Central memory CD8-positive, alpha-beta T cell (primary cell): ENCODE measurements at places on chromosomes 4 and X.

DNA sequence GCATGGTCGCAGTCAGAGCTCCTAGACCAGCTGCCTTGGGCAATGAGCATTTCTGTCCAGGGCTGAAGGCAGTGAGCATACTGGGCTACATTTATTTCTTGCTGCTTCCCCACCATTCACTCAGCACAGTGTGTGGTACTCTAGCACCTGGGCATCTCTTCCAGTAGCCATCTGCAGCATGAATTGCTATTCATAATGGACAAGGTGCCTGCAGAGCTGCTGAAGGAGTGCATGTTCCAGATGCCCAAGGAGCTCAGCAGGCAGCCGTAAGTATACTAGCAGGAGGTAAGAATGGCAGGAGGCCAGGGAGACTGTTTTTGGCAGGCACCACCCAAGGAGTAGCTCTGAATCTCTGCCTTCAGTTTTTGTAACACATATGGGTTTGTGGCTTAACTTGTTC, 110.4 kb upstream of the RXFP1 start:
- peaks cover 2% of the 10 kb centered on the region for H3K36me3 ChIP-seq
- no peak overlapping the region for H3K4me3 ChIP-seq
- no peaks in the 10 kb centered on the region for H3K4me1 ChIP-seq
- no peak for DNase-seq
- H3K27ac ChIP-seq, result no peak overlapping the region

GRCh38 chrX:70960730-70961129, 29.8 kb upstream of the SLC7A3 start:
- no peaks in the 10 kb centered on the region for H3K36me3 ChIP-seq
- H3K4me1 ChIP-seq, result no peaks in the 10 kb centered on the region
- no peak overlapping the region for H3K4me3 ChIP-seq
- DNase-seq, result no peak
- no peak overlapping the region for H3K27ac ChIP-seq

DNA sequence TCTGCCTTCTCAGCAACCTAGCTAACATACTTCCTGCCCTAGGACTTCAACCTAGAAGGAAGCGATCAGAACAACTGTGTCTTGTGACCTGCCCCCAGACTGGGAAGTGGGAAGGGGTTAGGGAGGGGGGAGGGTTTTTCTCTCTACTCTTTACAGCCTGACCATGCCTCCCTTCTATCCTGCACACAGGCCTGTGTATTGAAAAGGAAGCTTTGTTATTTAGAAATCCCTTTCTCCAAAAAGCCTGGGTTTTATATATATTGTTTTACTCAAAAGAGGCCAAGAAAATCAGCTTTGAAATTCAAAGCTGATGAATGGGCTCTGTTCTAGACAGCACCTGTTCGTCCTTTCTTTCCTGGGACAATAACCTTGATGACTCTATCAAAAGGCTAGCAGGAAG, 35.2 kb upstream of the SMS start:
- no peak overlapping the region for H3K27ac ChIP-seq
- no peaks in the 10 kb centered on the region for H3K36me3 ChIP-seq
- H3K27me3 ChIP-seq, result no peaks in the 10 kb centered on the region
- no peak overlapping the region for H3K4me3 ChIP-seq

GRCh38 chrX:110678591-110678990, 117.0 kb downstream of the CHRDL1 start:
- no peaks in the 10 kb centered on the region for H3K4me1 ChIP-seq
- DNase-seq, result no peak
- H3K4me3 ChIP-seq, result no peak overlapping the region
- no peak overlapping the region for H3K27ac ChIP-seq

DNA sequence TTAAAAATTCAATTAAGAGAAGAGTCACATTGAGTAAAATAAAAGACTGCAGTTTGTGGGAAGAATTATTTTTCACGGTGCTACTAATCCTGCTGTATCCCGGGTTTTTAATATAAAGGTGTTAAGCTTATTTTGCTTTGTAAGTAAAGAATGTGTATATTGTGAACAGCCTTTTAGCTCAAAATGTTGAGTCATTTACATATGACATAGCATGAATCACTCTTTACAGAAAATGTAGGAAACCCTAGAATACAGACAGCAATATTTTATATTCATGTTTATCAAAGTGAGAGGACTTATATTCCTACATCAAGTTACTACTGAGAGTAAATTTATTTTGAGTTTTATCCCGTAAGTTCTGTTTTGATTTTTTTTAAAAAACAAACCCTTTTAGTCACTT, 39.7 kb downstream of the IRS4 start:
- H3K27ac ChIP-seq, result no peak overlapping the region
- DNase-seq, result no peak
- H3K4me3 ChIP-seq, result no peak overlapping the region
- no peaks in the 10 kb centered on the region for H3K27me3 ChIP-seq

DNA sequence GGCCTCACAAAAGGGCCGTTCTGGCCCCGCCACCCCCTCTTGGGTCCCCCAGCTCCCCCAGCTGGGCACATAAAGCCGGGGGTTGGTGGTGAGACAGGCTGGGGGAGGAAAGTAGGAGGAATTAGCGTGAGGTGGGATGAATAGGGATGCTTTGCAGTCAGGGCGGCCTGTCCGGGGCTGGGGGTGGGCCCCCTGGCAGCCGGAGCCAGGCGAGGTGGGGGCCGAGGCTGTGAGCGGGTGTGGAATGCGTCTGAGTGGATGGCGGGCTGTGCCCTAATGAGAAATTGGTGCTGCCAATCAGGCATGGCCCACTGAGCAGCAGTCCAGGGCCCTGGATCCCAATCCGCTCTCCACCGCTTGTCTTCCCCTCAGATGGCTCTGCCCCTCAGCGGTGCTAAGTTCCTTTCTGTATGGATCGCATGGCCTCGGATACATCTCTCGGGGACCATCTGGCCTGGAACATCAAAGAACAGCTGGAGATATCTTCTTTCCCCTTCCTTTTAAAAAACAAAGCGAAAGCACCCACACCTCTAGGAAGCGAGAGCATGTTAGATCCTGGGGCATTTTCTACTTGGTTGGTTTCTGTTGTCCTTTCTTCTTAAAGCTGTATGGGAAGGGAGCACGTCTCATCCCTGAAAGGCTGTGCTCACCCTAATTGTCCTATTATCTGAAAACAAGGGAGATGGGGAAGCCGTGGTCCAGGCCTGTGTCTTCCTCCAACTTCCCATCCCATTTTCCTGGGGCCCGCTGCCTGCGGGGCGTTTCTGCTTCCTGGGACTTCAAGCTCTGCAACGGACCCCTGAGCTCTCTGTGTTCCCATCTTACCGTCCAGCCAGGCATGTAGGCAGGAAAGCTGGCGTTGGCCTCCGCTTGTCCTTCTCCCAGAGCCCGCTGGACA, 106.9 kb downstream of the SORCS2 start:
- no peak for DNase-seq
- H3K36me3 ChIP-seq, result no peaks in the 10 kb centered on the region
- no peak overlapping the region for H3K27ac ChIP-seq
- H3K27me3 ChIP-seq, result peaks cover 59% of the 10 kb centered on the region

- DNase-seq, result no peak
- no peak overlapping the region for H3K27ac ChIP-seq
- peaks cover 34% of the 10 kb centered on the region for H3K4me1 ChIP-seq
- peaks cover 21% of the 10 kb centered on the region for H3K27me3 ChIP-seq
- H3K4me3 ChIP-seq, result no peak overlapping the region
These were observed 43.7 kb downstream of the MAGEA9 start for GRCh38 chrX:149825424-149825823.
